ENCODE measurements at places on chromosomes 13 and 19. TPM values are rescaled to one million over a fixed set of nuclear protein-coding genes. Genes with fewer than 3 reads are reported as not detected.

CACNA1A gene
- total RNA-seq = 0.48 TPM

C19orf73 gene
- total RNA-seq = 5.9 TPM

POLR1D gene
- 75.6 TPM for total RNA-seq

DNA sequence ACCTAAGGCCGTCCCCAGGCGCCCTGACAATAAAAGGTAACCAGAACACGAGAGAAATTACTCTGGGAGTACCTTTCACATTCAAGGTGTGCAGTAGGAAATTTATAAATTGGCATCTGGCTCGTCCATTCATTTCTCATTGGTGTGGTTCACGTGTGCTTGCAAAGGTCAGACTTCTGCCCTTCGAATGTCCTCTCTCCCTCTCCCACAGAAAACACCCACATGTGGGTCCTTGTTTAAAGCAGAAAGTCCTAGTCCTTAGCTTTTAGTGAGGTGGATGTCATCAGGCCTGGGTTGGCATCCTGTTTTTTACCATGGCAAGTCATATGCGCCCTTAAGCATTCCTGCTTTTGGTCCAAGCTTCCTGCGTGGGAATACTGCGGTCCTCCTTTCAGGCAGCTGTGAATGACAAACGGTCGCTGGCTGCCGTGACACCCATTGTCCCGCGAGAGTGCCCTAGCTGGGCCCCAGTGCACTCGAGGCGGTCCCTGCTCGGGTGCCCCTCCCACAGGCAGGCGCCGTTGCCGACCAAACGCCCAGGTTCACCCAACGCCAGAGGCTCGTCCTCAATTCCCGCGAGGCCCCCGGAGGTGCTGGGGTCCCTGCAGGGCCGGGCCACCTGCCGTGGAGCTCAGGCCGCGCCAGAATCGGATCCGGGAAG lies at the start of gene NUDT19:
Gene NUDT19 (plus strand): TSS at position 531 of the 661 bp plus-strand sequence. CDS start 140 bp downstream, outside the sequence.
- H3K27me3 ChIP-seq = no peaks in the 10 kb centered on the region
- DNase-seq = peak; percentile 84
- H3K27ac ChIP-seq = peak within 1 kb of the TSS; percentile 79
- no peaks in the 10 kb centered on the region for H3K36me3 ChIP-seq

GRCh38 chr19:18906605-18907519 lies 10.9 kb upstream of the CERS1 start:
- no peaks in the 10 kb centered on the region for H3K4me1 ChIP-seq
- H3K4me3 ChIP-seq = no peak overlapping the region
- no peaks in the 10 kb centered on the region for H3K27me3 ChIP-seq
- H3K36me3 ChIP-seq = peaks cover 21% of the 10 kb centered on the region
- no peak overlapping the region for H3K27ac ChIP-seq

- H3K27me3 ChIP-seq = no peaks in the 10 kb centered on the region
- H3K4me1 ChIP-seq = no peaks in the 10 kb centered on the region
- H3K27ac ChIP-seq = no peak overlapping the region
- H3K36me3 ChIP-seq = peaks cover 16% of the 10 kb centered on the region
- H3K4me3 ChIP-seq = no peak overlapping the region
- DNase-seq = no peak
Measured at GRCh38 chr13:91359111-91359510, 11.6 kb downstream of the MIR17HG start.

DNA sequence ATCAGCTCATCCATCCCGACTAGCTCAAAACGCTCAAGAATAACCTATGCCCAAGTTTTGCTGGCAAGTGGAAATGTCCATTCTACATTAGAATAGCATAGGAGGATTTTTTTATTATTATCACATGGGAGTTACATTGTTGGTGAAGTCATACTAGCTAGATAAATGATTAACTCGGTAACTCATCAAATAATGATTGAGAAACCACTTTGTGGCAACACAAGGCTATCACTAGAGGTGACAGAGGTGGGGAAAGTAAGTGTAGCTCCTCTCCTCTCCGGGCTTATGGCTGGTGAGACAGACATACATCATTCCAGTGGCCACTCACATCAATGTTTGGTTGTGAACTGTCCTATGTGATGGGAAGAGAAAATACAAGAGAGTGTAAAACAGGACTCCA lies 161.6 kb downstream of the ZIC5 start:
- H3K4me1 ChIP-seq = no peaks in the 10 kb centered on the region
- H3K36me3 ChIP-seq = no peaks in the 10 kb centered on the region
- H3K27me3 ChIP-seq = no peaks in the 10 kb centered on the region
- H3K4me3 ChIP-seq = no peak overlapping the region

DNA sequence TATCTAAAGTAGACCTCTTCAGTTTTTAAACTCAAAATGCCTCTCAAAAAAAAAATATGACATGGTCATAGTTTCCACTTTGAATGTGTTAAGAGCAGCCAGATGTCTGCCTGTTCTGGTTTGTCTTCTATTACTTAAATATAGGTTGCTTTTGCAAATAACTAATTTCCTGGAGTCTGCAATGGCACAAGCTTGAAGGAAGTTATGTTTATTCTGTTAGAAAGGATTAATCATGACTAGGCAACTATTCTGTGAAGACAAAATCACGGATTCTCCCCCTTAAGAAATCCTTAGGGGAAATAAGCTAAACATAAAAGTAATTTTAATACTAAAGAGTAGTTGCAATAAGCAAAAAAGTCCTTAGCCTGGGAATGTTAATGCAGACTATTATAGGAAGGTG lies 26.3 kb downstream of the SKA3 start:
- peaks cover 13% of the 10 kb centered on the region for H3K4me1 ChIP-seq
- no peak for DNase-seq
- no peaks in the 10 kb centered on the region for H3K27me3 ChIP-seq
- H3K36me3 ChIP-seq = peaks cover 25% of the 10 kb centered on the region
- H3K27ac ChIP-seq = peak overlapping the region; percentile 67
- H3K4me3 ChIP-seq = no peak overlapping the region

DNA sequence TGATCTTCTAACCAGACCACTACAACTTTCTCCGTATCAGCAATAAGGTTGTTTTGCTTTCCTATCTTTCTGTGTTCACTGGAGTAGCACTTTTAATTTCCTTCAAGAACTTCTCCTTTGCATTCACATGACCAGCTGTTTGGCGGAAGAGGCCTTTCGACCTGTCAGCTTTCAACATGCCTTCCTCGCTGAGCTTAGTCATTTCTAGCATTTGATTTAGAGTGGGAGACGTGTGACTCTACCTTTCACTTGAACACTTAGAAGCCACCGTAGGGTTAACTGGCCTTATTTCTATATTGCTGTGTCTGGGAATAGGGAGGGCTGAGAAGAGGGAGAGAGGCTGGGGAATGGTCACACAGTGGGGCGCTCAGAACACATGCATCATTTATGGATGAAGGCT lies 104.7 kb downstream of the TUBGCP3 start:
- H3K27ac ChIP-seq = no peak overlapping the region
- H3K36me3 ChIP-seq = peaks cover 6% of the 10 kb centered on the region
- H3K4me3 ChIP-seq = no peak overlapping the region
- no peaks in the 10 kb centered on the region for H3K4me1 ChIP-seq
- no peak for DNase-seq

DNA sequence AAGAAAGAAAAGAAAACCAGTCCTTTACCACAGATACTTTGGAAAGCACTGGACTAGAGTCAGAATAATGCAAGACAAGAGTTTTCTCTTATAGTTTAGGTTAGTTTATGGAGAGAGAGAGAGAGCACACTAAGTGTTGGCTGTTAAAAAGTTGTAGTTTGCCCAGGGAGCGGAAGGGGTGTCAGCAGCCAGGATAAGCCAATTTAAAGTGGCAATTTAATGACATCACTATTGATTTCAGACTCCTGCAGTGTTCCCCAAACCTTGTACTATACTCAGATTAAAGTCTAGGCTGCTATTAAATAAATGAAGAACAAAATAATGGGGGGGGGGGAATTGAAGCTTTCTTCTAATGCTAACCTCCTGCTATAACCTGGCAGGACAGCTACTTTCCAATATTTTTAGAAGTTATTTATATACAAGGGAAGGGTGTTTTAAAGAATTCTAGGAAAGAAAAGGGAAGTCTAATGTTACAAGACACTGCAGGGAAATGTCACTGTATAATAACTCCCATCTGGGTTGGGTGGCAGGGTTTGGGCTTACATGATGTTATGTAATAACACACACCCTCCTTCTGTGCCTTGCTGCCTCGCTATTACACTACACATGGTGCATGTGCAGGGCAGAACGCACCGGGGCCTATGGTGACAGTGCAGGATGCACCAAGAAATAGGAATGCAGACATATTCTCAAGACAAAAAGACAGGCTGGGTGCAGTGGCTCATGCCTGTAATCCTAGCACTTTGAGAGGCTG lies 19.9 kb downstream of the TPT1 start:
- no peaks in the 10 kb centered on the region for H3K27me3 ChIP-seq
- no peak overlapping the region for H3K27ac ChIP-seq
- H3K4me3 ChIP-seq = no peak overlapping the region
- H3K4me1 ChIP-seq = no peaks in the 10 kb centered on the region
- no peak for DNase-seq

DNA sequence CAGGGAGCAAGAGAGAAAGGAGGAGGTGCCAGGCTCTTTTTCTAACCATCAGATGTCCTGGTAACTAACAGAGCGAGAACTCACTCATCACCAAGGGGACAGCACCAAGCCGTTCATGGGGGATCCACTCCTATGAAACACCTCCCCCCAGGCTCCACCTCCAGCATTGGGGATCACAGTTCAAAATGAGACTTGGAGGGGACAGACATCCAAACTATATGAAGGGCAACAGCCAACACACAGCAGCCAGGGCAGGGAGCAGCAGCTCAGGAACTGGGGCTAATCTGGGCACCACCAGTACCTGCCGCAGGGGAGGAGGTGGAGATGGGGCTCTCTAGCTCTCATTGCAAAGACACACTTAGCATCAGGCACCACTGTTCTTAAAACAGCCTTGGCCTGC lies 34.3 kb upstream of the VSTM2B start:
- no peak for DNase-seq
- no peak overlapping the region for H3K4me3 ChIP-seq
- H3K4me1 ChIP-seq = no peaks in the 10 kb centered on the region
- H3K36me3 ChIP-seq = no peaks in the 10 kb centered on the region
- no peaks in the 10 kb centered on the region for H3K27me3 ChIP-seq

DNA sequence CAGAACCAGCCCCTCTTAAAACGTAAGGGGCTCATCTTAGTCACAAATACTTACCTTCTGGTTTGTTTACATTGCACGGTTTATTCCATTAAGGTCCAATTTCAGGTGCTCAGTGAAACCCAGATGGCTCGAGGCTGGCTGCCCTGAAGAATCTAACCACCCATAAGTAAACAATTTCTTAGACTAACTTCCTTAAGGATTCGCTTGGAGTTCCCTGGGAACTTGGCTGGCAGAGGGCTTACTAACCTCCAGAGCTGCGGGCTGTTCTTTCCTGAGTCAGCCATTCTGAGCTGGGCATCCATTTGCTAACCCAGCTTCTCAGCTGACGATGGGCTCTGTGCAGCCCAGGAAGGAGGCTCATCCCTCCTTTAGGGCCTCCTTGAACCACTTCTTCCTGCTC lies 262.1 kb downstream of the FGF9 start:
- no peak overlapping the region for H3K4me3 ChIP-seq
- H3K4me1 ChIP-seq = no peaks in the 10 kb centered on the region
- H3K27ac ChIP-seq = no peak overlapping the region
- no peak for DNase-seq
- no peaks in the 10 kb centered on the region for H3K27me3 ChIP-seq

Data from right atrium auricular region (tissue), 2 donors.